Activated gamma-delta T cell treated with anti-CD3 and anti-CD28 coated beads, Interleukin-2, amount 50 U/mL, for 16 hours (primary cell): ENCODE measurements at places on chromosomes 12 and 14.

- DNase-seq: no peak
These were observed 88.5 kb upstream of the NCOR2 start for GRCh38 chr12:124655698-124656516.

DNA sequence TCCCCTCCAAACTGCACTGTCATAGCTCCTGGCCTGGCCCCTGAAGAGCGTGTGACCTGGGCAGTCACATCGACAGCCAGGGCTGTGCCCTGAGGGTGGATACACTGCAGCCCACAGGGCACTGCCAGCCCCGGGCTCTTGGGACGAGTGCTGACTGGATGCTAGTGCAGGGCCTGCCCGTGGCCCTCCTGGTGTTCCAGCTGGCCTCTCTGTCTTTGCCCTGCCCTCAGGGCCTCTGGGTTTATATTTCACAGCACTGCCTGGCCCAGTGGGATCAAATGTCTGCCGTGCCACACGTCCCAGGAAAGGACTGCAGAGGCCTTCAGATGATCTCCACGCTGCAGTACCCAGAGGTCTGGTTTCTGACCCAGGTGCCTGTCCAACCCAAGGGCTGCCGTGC is 10.1 kb upstream of the CCDC197 start:
- no peak for DNase-seq

DNA sequence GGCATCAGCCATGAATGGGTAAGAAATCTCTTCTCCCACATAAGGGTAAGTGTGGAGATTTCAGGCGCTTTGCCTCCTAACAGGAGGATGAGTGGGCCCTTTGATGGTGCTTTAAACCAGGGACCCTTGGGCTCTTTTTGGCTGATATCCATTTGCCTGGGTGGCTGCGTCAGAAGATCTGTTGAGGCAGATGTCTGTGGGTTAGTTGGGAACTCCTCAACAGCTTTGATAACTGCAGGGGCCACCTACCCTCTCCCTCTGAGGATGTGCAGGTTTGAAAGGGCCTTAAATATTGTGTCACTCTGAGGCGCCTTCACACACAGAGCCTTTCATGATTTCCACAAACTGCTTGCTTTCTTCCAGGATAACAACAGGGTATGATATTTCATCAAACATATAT is 210.7 kb downstream of the PPM1H start:
- DNase-seq: no peak

GRCh38 chr12:85639834-85640233 is 196.4 kb downstream of the RASSF9 start:
- no peak for DNase-seq

DNA sequence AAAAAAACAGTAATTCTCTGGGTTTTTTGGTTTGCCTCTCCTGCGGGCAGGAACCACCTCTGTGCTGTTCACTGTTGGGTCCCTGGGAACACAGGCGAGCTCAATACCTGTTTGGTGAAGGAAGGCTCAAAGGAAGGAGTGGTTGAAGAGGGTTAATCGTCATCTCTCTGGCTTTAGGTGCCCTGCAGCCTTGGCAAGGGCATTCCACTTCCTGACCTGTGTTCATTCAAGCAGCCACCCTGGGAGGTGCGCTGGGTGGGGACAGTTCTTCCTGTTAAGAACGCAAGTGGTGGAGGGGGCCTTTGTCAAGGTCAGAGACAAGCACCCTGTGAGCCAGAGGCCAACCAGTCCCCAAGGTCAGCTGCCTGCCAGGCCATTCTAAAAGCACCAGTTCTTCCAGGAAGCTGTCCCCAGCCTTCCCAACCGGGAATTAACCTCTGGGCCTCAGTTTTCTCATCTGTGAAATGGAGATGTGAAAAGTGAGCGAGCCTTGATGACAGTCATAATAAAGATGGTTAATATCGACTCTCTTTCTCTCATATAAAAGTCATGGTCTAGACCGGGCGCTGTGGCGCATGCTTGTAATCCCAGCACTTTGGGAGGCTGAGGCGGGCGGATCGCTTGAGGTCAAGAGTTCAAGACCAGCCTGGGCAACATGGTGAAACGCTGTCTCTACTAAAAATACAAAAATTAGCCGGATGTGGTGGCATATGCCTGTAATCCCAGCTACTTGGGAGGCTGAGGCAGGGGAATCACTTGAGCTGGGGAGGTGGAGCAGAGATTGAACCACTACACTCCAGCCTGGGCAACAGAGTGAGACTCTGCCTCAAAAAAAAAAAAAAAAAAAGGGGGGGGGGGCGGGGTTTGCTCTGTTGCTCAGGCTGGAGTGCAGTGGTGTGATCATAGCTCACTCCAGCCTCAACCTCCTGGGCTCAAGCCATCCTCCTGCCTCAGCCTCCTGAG is 6.1 kb downstream of the RHOF start:
- no peak for DNase-seq

DNA sequence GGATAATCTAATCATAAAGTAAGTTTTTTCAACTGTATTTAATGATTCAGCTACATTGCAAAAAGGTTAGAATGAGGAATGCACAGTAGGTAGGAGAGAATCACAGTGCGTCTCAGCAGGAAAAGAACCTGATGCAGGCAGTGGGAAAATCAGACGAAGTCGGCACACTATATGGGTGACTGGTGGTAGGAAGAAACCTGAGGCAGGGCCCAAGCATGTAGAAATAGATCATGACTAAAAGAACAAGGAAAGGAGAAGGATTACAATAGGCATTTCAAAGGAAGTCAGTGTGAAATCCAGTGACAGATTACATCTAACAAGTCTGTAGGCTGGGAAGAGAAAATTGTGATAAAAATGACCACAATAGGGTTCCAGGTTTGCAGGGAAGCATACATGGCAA is 267.0 kb downstream of the MED13L start:
- DNase-seq: no peak

GRCh38 chr12:79624378-79624777 is 66.4 kb downstream of the PAWR start:
- no peak for DNase-seq

GRCh38 chr12:101906226-101906625 is 28.8 kb downstream of the DRAM1 start:
- DNase-seq: no peak

GRCh38 chr12:98750511-98750910 is 105.4 kb downstream of the APAF1 start:
- no peak for DNase-seq

DNA sequence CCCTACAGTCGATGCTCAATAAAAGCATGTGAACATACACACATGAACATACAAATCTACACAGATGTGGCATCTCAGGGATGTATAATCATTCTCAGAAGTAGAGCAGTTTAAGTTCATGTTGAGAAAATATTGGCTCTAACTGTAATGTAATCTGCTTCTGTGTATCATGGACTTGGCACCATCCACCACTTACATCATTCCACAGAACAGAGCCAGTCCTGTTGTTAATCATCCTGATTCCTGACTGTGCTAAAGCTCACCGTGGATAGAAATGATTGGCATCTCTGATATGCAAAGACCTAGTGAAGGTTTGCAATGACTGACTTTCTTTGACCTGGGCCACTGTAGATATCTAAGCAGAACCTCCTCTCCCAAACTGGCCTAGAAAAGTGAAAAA is 1141.3 kb downstream of the BCL11B start:
- DNase-seq: no peak

DNA sequence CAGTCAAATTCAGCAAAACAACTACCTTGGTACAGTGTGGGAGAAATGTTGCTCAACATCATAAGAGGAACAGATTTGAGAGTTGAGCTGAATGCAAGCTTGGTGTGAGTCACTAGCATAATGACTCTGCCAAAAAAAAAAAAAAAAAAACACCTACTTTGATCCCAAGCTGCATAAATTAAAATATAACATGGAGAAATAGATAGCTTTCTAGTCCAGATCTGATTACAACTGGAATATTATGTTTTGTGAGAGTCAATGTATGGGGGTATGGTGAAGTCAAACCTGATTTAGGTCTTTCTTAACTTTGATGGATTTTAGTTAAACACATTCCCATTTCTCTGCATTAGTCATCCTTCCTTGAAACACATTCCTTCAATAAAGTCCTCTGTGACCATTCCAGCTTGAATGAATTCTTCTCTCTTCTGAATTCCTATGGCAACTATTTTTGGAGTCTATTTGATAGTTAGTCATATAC is 188.1 kb downstream of the SLC5A8 start:
- DNase-seq: no peak

DNA sequence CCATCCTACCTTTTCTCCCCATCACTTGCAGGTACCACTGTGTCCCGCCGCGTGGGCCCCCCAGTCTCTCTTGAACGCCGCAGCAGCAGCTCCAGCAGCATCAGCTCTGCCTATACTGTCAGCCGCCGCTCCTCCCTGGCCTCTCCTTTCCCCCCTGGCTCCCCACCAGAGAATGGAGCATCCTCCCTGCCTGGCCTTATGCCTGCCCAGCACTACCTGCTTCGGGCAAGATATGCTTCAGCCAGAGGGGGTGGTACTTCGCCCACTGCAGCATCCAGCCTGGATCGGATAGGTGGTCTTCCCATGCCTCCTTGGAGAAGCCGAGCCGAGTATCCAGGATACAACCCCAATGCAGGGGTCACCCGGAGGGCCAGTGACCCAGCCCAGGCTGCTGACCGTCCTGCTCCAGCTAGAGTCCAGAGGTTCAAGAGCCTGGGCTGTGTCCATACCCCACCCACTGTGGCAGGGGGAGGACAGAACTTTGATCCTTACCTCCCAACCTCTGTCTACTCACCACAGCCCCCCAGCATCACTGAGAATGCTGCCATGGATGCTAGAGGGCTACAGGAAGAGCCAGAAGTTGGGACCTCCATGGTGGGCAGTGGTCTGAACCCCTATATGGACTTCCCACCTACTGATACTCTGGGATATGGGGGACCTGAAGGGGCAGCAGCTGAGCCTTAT is 9.2 kb downstream of the ARHGAP9 start:
- no peak for DNase-seq

GRCh38 chr12:102498471-102498870 is 18.1 kb upstream of the IGF1 start:
- no peak for DNase-seq

- DNase-seq: no peak
These were observed 175.0 kb upstream of the TMEM132C start for GRCh38 chr12:128091951-128092382.

DNA sequence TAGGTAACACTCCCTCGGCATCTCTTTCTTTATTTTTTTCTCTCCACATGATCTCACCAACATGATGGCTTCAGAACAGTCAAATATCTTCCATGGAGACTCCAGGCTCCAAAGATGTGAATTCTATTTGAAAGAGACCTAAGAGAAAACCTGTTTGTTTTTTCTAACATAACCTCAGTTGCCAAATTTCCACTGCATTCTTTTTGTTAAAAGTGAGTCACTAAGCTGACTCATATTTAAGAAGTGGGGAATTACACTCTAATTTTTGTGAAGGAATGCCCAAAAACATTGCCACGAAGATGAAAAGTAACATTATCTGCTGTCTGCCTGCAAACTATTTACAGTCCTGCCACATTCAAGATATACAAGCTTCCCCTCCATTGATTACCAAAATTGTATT is 1337.6 kb downstream of the LRFN5 start:
- DNase-seq: no peak

DNA sequence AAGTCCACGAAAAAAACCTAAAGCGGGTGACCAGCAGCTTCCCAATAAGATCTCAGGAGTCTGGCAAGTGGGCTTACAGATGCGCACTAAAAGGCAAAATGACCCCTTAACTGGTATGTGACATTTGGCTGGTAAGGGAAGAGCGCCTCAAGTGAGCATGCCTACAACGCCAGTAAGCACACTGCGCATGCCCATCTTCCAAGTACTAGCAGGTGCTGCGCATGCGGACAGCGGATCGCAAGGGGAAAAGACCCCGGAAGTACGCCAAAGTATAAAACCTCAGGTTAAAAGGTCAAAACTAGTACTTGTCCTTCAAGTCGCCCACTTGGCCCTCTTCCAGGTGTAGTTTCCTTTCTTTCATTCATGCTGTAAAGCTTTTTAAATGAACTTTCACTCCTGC is 518.5 kb upstream of the MDGA2 start:
- DNase-seq: no peak

DNA sequence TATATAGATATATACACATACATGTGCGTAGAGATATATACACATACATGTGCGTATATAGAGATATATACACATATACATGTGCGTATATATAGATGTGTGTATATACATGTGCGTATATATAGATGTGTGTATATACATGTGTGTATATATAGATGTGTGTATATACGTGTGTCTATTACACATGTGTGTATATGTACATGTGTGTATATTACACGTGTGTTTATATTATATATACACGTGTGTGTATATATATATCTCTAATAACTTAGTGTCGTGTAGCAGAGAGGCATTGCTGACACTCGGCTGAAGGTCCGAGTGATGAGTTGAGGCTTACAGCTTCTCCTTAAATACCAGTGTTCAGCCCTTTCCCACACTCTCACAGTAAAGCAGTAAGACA is 133.7 kb downstream of the GLT1D1 start:
- DNase-seq: no peak

DNA sequence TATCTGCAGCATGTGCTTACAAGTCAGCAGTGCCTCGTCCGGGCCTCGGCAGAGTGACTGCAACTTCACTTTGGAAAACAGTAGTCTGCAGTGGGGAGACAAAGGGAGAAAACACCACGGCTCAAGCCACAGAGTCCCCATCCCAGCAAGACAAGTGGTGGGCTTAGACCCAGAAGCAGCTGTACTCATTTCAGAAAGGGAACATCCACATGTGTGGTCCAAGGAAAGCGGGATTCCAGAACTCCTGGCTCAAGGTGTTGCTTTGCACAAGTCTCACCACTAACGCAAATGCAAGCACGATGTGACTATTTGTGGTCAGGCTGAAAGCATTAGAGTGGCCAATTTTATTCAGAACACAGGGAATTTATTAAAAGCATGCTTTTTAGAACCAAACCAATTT is 198.3 kb downstream of the TTC7B start:
- no peak for DNase-seq

DNA sequence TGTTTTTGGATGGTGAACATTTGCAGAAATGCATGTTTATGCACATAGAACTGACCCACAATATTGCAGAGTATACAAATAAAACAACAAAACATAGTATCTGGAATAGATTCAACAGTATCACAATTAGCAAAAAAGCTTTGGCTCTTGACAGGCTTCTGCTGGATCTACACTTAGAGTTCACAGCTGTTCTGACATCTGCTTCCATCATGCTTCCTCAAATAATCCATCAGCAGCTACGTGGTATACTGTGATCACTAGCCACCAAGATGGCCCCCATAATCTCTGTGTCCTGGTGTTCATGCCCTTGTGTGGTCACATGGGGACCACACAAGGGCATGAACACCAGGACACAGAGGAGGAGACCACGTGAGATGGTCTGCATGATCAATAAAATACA is 166.6 kb upstream of the CCDC198 start:
- no peak for DNase-seq

- DNase-seq: peak; percentile 72
These were observed 532 bp downstream of the FKBP11 start for GRCh38 chr12:48924617-48925303.

- DNase-seq: no peak
These were observed 408.5 kb downstream of the CCER1 start for GRCh38 chr12:90546511-90546910.

DNA sequence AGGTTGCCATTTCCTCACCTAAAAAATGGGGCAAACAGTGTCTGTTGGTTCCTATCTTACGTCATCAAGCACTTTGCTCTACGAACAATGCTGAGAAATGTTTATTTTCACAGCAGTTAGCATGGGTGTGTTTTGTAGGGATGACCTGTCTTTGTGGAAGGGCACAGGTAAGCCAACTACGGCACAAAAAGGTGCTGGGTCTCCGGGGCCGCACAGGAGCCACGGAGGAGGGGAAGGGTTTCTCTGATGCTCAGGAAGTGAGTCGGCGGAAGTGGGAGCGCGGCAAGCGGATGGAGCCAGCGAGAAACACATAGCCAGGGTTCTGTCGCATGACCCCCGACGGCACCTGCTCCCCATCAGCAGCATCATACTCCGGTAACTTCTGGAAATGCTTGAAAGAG is 65.6 kb upstream of the TCL1B start:
- DNase-seq: peak; percentile 3
